Retina (tissue), 1 donor: ENCODE measurements at places on chromosomes 13 and 19.

- DNase-seq: no peak
These were observed 242.7 kb downstream of the DCLK1 start for GRCh38 chr13:35888457-35888883.

GRCh38 chr19:48777720-48778119 lies 22.4 kb downstream of the FGF21 start:
- DNase-seq: no peak

DNA sequence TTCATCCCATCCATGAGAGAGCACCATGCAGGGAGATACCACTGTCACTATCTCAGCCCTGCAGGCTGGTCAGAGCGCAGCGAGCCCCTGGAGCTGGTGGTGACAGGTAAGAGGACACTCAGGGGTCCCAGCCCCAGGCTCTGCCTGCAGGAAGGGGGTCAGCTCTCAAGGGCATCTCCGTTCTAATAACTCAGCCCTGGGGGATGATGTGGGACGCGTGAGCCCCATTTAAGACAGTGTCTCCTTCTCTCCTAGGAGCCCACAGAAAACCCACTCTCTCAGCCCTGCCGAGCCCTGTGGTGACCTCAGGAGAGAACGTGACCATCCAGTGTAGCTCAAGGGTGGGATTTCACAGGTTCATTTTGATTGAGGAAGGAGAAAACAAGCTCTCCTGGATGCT lies 15.5 kb upstream of the KIR3DL3 start:
- no peak for DNase-seq

DNA sequence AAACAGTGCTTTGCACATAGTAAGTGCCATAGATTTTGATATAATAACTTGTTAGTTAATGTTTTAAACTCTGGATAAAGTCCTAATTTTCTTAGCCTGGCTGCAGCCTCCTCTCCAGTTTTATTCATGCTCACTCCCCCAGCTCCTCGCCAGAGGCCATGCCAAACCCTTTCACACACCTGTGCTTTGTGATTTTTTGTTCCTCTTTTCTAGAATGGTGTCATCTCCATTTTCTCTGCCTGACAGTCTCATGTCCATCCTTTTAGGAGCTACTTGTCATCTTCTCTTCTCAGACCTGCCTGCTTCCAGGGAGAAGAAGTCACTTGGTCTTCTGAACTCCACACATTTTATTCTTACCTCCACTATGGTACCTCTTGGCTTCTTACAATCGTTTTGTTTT lies 55.8 kb upstream of the SPATA13 start:
- DNase-seq: no peak

DNA sequence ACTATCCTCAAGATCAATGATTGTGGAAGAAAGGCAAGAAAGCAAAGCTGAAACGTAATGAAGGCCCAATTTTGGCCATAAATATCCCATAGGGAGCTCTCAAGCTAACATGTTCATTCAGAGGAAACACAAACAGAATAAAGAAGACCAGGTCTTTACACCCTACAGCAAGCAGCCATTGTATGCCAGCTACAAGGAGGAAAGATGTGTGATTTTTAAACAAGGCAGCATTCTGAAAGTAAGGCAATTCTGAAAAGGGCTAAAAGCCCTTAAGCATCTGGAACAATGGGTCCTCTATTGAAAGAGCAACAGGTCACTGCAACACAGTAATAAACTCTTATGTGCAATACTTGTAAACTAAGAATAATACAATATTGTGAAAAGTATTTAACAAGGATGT lies 1002.4 kb downstream of the SLITRK1 start:
- DNase-seq: no peak

GRCh38 chr13:52738719-52739467 lies 727 bp downstream of the CNMD start:
- DNase-seq: peak; percentile 71

DNA sequence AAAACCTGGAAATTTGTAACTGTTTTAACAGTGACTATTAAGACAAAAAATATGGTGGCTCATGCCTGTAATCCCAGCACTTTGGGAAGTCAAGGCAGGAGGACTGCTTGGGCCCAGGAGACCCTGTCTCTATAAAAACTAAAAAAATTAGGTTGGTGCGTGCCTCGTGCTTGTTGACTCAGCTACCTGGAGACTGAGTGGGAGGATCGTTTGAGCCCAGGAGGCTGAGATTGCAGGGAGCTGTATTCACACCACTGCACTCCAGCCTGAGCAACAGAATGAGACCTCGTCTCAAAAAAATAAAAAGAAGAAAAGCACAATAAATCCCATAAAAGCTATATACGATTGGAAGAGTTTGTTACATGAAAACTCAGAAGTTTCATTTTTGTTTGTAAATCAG lies 23.7 kb downstream of the KLF5 start:
- DNase-seq: no peak

DNA sequence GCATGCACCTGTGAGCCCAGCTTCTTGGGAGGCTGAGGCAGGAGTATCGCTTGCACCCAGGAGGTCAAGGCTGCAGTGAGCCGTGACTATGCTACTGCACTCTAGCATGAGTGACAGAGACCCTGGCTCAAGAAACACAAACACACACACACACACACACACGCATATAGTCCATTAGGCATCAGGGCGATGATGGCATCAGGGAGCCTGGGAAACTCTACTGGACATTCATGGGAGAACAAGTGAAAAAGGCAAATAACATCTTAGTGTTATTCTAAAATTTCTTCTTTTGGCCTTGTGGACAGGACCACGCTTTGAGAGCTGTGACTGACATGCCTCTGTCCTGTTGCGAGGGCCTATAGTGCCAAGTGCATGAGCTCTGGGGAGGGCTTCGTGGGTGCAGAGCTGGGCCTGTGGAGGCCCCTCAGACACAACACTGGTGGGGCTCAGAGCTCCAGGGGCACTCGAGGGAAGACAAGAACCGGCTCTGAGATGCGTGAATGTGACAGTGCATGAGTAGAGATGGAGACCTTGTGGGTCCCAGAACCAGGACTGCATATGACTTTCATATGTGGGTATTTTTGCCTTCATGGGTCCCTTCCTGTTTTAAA lies 8.0 kb upstream of the USF2 start:
- no peak for DNase-seq

DNA sequence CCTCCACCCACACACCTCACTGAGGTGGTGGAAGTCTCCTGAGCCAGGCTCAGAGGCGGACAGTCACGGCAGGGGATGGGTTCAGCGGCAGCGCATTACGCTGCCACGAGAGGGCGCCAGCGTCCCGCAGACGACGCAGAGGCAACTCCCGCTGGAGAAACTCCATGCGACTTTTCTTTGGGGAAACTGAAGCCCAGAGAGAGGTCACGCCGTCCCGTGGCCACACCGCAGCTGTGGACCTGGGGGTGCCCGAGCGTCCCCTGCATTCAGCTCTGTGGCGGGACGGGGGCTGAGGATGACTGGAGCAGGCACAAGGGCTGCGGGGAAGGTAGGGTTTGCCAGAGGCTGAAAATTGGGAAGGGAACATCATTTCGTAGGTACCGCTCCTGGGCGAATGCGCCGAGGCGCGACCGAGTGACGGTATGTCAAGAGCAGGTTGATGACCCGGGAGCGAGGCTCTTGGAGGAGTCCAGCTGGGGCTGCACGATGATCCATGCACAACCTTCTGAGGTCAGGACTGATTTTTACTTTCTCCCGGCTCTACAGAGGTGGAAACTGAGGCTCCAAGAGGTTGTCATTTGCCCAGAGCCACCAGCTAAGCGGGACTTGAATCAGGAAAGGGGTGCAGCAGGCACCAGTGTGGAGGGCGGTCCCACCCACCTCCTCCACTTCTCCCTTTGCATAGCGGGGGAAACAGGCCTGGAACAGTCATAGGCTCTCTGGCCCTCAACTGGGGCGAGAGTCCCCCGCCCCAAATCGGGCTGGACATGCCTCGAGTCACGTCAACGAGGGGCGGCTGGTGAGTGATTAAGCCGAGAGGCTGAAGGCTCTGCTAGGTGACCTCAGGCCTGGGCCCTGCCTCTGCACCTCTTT lies 690 bp upstream of the ARRDC2 start:
- DNase-seq: peak; percentile 90

- no peak for DNase-seq
These were observed 4.9 kb upstream of the IRF2BP1 start for GRCh38 chr19:45890877-45891276.

DNA sequence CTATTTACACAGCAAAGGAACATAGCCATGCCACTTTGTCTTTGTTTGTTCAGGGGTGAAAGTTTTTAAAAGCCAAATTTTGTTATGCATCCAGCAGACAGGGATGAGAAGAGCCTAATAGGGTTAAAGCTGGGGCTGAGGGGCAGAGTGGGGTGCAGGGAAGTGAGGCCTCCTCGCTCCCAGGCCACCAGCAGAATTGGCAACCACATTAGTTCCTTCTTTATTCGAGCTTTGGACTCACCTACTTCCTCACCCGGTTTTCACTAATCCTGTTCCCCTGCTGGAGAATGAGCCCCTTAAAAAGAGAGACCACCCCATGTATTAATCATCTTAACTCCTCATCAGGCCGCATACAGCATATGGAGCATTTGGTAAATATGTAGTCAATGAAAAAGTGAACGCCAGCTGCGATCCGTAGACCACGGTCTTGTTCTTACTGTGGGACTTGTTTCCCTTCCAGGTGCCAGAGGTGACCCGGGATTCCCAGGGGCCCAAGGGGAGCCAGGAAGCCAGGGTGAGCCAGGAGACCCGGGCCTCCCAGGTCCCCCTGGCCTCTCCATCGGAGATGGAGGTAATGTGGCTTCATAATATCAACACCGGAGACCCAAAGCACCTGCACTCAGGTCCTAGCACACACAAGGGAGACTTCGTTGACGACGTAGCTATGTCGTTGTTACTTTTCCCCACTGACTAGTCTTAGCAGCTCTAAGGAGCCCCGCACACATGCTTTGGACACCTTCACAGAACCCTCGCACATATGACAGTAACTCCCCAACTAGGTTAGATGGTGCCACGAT lies 112.1 kb downstream of the RAB20 start:
- DNase-seq: no peak
